ENCODE measurements at places on chromosomes 1 and 21. TPM values are rescaled to one million over a fixed set of nuclear protein-coding genes. Genes with fewer than 3 reads are reported as not detected.

DNA sequence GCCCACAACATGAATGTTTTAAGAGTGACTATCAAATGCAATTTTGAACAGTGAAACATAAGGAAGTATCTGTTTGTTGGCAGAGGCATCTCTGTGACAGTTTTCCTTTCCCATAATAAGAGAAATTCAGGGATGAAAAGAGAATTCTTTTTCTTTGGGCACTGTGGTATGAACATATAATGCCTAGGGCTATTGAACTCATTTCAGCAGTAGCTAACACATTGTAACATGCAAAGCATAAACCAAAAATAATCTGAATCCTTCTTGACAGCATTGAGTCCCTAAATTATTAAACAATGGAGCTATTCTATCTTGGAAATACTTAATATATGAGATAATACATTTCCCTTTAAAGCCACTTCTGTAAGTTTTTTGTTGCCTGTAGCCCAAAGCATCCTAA, 633.0 kb upstream of the B3GALT2 start:
- DNase-seq = no peak

DNA sequence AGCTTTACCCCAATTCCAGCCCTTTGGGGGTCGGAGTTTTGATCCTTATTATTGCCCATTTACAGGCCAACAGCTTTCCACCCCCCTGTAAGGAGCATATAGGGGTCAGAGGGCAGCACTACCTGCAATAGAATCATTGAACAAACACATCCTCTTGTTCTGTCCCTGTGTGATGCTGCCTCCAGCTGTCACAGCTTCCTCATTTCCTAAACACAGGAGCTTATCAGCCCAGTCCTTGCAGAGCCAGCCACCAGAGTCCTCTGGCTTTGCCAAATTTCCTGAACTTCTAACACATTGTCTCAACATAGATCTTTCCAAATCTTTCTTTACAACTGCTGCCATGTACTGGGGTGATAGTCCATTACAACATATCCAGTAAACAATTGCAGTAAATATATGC, 32.8 kb upstream of the PTBP2 start:
- no peak for DNase-seq

- peak; percentile 26 for DNase-seq
Observed at GRCh38 chr21:31846690-31847089, 26.1 kb upstream of the HUNK start.

- no peak for DNase-seq
Observed at GRCh38 chr21:14911351-14911750, 153.4 kb downstream of the NRIP1 start.

DNA sequence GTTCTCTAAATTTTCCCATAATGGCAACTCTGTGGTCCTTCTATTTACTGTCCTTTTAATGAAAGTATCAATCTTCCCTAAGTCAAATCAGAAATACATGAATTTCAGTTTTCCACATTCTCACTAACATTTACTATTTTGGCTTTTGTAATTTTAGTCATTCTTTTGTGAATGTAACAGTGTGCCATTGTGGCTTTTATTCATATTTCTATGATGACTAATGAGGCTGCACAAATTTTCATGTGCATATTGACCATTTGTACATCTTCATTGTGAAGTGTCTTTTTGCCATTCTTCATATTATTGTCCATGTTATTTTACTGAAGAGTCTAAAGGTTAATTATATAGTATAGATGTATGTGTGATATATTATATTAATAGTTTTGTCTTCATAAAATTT, 431.0 kb upstream of the BRINP3 start:
- DNase-seq = no peak

DNA sequence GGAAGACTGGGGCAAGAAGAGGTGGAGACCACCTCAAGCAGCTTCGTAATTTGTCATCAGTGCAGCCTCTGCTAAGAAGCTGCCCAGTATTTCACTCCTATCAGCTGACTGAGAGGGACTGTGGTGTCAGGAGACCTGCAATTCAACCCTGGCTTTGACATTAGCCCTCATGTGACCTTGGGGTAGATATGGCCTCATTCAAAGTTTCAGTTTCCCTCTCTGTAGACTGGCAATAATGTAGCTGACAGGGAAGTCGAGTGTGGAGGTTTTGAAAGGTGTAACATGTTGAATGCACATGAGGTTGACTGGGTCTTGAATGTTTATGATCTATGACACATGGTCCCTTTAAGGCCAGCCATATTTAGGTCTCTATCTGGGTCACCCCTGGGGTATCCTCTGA, 2.2 kb upstream of the SPRR4 start:
- DNase-seq = no peak

DNA sequence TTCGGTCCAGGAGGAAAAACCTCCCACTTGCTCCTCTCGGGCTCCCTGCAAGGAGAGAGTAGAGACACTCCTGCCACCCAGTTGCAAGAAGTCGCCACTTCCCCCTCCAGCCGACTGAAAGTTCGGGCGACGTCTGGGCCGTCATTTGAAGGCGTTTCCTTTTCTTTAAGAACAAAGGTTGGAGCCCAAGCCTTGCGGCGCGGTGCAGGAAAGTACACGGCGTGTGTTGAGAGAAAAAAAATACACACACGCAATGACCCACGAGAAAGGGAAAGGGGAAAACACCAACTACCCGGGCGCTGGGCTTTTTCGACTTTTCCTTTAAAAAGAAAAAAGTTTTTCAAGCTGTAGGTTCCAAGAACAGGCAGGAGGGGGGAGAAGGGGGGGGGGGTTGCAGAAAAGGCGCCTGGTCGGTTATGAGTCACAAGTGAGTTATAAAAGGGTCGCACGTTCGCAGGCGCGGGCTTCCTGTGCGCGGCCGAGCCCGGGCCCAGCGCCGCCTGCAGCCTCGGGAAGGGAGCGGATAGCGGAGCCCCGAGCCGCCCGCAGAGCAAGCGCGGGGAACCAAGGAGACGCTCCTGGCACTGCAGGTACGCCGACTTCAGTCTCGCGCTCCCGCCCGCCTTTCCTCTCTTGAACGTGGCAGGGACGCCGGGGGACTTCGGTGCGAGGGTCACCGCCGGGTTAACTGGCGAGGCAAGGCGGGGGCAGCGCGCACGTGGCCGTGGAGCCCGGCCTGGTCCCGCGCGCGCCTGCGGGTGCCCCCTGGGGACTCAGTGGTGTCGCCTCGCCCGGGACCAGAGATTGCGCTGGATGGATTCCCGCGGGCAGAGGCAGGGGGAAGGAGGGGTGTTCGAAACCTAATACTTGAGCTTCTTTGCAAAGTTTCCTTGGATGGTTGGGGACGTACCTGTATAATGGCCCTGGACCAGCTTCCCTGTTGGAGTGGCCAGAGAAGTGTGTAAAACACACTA, 45.3 kb downstream of the MRPL39 start:
- peak; percentile 70 for DNase-seq

DNA sequence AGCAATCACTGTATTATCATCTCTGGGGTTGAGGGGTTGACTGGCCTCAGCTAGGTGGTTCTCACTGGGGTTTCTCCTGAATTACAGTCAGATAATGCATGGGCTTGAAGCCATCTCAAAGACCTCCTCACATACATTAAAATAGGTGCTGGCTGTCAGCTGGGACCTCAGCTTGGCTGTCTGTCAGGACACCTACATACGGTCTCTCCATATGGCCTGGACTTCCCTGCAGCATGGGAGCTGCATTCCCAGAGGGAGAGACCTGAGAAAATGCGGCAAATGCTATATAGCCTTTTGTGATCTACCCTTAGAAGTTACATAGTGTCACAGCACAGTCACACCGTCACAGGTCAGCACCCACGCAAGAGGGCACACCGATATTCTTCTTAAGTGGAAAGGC, 93.6 kb downstream of the TSEN15 start:
- DNase-seq = no peak

GRCh38 chr1:12179111-12179519, 12.3 kb downstream of the TNFRSF1B start:
- DNase-seq = no peak

DNA sequence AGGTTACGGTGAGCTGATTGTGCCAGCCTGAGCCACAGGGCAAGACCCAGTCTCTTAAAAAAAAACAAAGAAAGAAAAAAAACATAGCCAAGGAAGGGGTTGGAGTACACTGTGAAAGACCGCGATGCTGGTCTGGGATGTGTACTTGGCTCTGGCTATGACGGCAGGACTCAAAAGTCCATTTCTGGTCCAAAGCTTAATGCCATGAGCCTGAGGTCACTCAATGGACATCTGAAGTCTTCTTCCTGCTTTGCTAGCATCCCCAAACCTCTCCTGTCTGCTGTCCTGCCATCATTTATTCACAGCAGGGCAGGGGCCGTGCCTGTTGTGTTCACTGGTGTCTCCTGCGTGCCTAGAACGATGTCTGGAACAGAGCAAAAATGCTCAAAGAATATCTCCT, 1.5 kb upstream of the ARHGEF10L start:
- no peak for DNase-seq

DNA sequence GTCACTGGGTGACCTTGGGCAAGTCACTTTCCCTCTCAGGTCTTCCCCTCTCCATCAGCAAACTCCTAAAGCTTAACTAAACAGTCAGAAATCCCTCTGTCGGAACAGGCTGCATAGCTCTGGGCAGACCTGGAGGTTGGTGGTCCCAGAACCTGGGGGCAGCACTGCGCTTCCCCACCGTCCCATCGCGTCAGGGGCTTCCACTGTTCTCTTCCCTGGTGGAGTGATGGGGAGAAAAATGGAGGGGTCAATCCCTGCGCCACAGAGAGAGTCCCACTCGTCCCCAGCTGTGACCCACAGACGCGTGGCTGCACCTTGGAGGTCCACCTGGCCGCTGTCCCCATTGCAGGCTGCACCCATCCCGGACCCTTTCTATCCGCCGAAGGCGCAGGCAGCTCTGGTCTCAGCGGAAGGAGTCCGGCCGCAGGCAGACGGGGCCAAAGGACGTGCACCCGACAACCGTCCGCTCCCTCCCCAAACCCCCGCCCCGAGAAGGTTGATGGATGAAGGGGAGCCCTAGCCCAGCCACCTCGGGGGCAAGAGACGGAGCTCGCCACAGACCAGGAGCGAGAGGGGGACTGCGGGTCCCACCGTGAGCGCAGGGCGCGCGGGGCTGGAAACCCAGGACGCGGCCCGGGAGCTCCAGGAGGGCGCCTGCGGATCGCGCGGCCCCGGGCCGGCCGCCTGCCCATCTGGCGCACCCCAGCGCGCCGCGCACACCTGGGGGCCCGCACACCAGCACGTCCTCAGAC, 588 bp upstream of the WNT3A start:
- DNase-seq = no peak

GRCh38 chr1:25360596-25361581, 22.8 kb downstream of the TMEM50A start:
- no peak for DNase-seq

GRCh38 chr1:230159580-230159979, 92.5 kb downstream of the GALNT2 start:
- DNase-seq = no peak

DNA sequence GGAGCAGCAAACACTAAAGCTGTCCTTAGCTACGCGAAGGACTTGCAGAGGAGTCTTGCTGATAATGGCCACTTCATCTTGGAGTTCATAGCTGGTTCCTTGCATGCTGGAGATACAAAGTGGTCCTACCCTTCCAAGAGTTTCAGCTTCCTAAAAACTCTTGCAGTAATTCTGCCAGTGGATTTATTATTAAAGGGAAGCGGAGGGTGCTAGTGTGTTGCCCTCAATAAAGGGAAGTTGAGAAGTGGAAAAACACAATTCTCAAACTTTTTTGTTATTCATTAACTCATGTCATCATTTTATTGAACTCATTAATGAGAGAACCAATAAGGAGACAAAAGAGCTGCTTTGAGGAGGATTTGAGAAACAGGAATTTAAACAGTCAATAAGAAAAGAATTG, 6.5 kb upstream of the HAPLN2 start:
- no peak for DNase-seq

GRCh38 chr1:93839753-93840152, 39.3 kb downstream of the DNTTIP2 start:
- no peak for DNase-seq

DNA sequence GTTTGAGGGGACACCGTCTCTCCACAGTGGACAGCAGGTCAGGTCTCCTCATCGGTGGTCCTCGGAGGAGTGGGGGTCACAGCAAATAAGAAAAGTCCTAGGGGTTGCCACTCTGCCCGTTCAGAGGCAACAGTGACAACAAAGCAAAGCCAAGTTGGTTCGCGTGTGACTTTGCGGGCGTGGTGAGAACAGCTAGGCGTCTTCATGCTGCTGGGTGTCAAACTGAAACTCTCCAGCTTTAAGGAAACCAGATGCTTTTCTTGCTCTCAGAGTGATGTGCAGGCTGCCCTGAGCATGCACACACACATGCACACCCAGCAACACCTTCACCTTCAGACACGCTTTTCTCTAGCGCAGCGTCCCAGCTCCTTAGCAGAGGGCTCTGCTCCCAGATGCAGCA, 70.1 kb upstream of the ARHGEF16 start:
- DNase-seq = no peak

GRCh38 chr1:86151427-86151826, 5.1 kb downstream of the COL24A1 start:
- DNase-seq = no peak

DNA sequence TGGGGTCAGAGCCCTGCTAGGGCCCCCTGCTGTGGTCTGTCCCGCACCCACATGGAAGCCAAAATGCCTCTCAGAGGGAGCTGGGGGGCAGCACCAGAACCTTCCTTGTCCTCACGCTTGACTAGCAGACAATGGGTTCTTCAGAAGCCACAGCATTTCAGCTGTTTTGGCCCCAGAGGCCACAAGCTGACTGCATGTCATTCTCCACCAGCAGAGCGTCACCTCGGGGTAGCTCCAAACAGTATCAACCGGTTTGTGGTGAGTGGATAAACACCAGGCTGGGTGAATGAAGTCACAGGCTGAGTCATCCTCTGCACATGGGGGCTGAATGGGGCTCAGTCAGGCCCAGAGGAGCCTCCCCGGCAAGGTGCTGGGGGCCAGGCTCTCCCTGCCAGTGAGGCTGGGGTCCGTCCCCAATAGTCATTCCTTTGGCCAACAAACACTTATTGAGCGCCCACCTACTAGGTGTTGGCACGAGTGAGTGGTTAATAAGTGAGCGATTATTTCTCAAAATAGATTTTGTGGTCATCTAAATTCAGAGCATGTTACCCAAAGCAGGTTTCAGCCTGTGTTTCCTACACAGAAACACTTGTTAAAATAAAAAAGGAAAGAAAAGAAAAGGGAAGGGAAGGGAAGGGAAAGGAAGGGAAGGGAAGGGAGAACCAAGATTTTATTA, 9.1 kb downstream of the OLIG1 start:
- DNase-seq = no peak

- DNase-seq = no peak
Observed at GRCh38 chr1:230875370-230875769, 7.0 kb upstream of the C1orf198 start.

NFIA gene
- polyA plus RNA-seq = 32.9 TPM

C1orf146 gene
- not detected for polyA plus RNA-seq

PLPPR5 gene
- 1.7 TPM for polyA plus RNA-seq

KRTAP13-2 gene
- polyA plus RNA-seq = not detected

IL20 gene
- polyA plus RNA-seq = not detected

SPRR1B gene
- 0.37 TPM for polyA plus RNA-seq

HNRNPCL2 gene
- polyA plus RNA-seq = 0.18 TPM

AKT3 gene
- 17.3 TPM for polyA plus RNA-seq

LDLRAD1 gene
- not detected for polyA plus RNA-seq

CD2 gene
- polyA plus RNA-seq = not detected

IL19 gene
- polyA plus RNA-seq = not detected

ARHGAP30 gene
- 4.7 TPM for polyA plus RNA-seq

NFASC gene
- polyA plus RNA-seq = 1.8 TPM

DUSP12 gene
- 26.3 TPM for polyA plus RNA-seq

LEPROT gene
- 57.3 TPM for polyA plus RNA-seq

LEPR gene
- polyA plus RNA-seq = 5.9 TPM
